ENCODE measurements at places on chromosomes 13 and 19.

DNA sequence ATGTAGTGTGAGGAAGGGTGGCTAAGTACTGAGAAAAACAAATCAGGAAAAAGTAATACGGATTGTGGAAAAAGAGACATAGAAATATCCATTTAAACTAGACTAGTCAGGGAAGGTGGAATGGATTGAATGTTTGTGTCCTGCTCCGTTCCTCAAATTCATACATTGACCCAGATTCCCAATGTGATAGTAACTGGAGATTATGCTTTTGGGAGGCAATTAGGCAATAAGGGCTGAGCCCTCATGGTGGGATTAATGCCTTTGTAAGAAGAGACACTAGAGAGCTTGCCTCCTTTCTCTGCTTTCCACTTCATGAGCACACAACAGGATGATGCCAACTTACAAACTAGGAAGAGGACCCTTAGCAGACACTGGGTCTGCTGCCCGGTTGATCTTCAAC is 765.2 kb upstream of the GPC6 start:
- no peak for DNase-seq

DNA sequence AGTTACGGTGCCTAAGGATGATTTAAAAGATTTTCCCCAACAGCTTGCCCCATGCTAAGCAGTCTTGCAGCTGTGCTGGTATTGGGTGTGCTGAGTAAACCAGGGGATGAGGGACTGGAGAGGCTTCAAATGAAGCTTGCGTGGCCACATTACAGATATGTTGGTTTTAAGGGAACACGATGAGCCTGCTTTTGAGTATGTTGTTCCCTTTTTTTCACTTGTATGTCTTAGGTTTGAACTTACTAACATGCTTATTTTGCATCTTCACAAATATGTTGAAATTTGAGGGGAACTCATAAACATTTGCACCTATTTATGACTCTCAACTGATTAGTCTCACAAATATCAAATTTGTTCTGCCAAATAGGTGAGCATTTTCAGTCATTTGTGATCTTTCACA is 2.0 kb upstream of the IL17D start:
- DNase-seq, result no peak

GRCh38 chr13:50012396-50013169 is 2.7 kb upstream of the KCNRG start:
- no peak for DNase-seq

- peak; percentile 5 for DNase-seq
Measured at GRCh38 chr19:57947088-57947418, 453 bp downstream of the ZNF256 start.

DNA sequence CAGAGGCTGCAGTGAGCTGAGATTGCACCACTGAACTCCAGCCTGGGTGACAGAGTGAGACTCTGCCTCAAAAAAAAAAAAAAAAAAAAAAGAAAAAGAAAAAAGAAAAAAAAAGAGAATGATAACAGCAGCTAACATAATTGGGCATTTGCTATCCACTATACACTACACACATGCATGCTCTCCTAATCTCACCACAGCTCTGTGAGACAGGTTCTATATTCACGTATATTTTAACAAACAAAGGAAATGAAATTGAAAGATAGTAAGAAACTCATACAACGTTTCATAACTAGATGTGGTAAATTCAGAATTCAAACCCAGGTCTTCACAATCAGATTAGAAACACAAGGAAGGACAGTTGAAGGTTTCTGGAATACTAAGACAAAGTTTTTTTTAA is 265.7 kb downstream of the DIAPH3 start:
- no peak for DNase-seq

GRCh38 chr13:24060993-24061392 is 99.5 kb upstream of the SPATA13 start:
- no peak for DNase-seq

- no peak for DNase-seq
Measured at GRCh38 chr19:449916-450315, 10.9 kb downstream of the SHC2 start.

GRCh38 chr19:8161135-8161646 is 11.8 kb upstream of the FBN3 start:
- DNase-seq, result no peak

All from PC-9 (cell line).